ENCODE measurements at places on chromosomes 2 and 18.

- DNase-seq = no peak
These were observed 563.5 kb upstream of the KLHL29 start for GRCh38 chr2:22821458-22821857.

DNA sequence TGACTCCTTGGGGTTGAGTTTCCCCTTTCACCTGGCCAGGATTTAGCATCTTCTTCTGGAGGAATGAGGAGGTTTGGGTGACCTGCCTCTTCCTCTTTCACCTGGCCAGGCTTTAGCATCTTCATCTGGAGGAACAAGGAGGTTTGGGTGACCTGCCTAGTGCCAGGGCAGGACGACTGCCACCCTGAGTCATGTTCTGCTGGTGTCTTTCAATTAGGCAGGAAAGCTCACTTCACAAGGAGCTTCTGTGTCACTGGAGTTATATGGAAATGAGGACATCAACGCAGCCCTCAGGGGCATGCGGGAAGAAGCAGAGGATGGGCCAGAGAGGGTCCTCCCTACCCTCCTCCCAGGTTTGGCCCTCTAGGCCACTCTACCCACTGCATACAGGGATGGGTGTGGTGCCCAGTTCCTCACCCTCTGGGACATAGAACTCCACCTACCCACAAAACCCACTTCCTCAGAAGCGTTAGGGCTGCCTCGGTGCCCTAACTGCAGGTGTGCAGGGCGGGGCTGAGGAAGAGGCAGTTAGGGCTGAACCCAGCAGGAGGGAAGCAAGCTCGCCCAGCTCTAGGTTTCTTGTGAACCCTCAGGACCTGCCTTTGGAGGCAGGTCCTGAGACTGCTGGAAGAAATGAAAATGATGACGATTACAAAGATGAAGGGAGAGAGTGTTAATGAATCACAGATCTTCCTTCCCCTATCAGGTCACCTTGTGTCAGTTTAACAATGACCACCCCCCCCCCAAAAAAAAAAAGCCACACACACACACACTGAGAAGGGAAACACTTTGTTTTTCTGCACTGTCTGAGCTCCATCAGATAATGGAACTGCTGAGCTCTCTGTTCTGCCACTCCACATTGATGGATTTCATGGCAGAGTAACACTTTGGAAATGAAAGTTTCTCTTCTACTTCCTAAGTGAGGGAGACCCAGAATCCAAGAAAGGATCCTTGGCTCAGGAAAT lies 71.0 kb downstream of the ARL4C start:
- no peak for DNase-seq

DNA sequence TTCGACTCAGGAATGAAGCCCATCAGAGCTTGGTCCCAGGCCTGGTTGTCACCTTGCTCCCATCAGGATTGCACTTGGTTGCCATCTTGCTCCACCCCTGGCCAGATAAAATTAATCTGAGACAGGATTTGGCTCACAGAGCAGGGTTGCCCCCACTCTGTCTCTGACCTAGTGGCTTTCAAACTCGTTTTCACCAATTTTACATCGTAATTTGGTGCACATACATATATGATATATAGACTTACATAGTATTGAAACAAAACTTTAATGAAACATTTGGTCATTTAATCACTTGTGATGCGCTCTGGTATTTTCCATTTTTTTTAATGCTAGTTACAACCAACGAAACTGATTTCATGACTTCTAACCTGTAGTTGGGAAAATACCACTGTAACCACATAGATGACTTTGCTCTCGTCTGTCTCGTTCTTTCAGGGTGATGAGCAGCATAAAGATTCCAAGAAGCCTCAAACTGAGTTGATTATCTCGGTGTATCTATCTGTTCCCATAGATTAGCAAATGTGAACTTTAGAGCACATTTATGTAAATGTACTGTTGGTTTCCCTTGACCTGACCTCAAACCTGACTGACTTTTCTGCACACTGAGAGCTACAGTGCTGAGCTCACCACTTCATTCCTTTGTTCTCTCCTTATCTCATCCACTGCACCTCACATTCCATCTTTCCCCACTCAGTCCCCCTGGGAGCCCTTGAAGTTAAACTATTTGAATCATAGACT lies 30.5 kb upstream of the PLB1 start:
- no peak for DNase-seq

DNA sequence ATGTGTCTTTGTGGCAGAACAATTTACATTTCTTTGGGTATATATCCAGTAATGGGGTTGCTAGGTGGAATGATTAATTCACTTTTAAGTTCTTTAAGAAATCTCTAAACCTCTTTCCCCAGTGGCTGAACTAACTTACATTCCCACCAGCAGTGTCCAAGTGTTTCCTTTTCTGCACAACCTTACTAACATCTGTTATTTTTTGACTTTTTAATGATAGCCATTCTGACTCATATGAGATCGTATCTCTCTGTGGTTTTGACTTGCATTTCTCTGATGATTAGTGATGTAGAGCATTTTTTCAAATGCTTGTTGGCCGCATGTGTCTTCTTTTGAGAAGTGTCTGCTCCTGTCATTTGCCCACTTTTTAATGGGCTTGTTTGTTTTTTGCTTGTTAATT lies 43.1 kb upstream of the PTH2R start:
- DNase-seq = peak; percentile 87

- DNase-seq = no peak
These were observed 190.0 kb downstream of the EN1 start for GRCh38 chr2:118657466-118657865.

- no peak for DNase-seq
These were observed 56.5 kb downstream of the CCDC195 start for GRCh38 chr2:224659714-224660113.

DNA sequence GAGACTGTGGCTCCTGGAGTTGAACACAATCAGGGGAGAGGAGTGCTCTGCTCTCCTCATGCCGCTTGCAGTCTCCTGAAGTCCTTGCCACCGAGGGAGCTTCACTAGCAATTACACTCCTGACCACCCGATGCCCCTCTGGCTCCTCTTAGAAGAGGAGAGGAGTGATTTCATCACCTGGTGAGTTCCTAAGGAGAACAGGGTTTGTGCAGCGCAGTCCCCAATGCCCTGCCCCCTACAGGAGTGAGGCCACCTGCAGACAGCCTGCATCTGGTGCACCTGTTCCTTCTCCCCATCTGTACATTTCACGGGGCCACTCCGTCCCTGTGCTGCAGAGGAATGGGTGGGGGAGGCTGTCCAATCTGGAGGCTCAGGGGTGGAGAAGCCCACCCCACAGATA lies 267.2 kb downstream of the HRH4 start:
- no peak for DNase-seq

DNA sequence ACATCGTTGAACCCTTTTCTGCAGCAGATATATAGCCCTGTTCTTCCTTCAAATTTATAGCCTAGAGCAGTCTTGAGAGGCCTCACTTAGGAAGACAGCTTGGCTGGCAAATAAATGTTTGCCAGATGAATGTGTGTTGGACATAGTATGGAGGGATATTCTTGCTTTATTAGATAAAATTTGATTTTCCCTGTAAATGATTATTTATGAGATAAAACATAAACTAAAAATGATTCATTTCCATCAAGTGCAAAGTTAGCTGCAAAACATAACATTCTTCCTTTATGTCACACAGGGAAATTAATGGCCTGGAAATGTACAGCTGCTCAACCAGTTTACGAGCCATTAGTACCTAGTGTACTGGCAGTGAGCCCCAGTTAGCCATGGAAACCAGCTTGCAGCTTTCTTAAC lies 82.5 kb downstream of the LIMS1 start:
- peak; percentile 59 for DNase-seq

DNA sequence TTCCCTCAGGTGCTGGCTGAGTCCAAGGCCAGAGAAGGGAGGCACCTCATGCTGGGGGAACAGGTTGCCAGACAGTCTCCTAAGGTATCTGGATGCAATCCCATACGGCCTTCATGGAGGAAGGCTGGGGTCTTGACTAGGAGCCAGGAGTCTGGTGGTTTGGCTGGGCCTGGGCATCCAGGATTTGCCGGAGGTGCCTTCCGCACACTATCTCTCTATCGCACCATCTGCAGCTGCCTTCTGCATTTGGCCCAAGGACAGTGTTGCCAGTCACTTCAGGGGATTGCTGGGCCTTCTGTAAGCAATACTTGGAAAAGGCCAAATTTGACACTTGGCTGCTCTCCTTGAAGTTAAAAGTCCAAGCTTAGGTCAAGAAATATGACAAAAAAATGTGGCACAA lies 327.2 kb downstream of the EN1 start:
- no peak for DNase-seq

DNA sequence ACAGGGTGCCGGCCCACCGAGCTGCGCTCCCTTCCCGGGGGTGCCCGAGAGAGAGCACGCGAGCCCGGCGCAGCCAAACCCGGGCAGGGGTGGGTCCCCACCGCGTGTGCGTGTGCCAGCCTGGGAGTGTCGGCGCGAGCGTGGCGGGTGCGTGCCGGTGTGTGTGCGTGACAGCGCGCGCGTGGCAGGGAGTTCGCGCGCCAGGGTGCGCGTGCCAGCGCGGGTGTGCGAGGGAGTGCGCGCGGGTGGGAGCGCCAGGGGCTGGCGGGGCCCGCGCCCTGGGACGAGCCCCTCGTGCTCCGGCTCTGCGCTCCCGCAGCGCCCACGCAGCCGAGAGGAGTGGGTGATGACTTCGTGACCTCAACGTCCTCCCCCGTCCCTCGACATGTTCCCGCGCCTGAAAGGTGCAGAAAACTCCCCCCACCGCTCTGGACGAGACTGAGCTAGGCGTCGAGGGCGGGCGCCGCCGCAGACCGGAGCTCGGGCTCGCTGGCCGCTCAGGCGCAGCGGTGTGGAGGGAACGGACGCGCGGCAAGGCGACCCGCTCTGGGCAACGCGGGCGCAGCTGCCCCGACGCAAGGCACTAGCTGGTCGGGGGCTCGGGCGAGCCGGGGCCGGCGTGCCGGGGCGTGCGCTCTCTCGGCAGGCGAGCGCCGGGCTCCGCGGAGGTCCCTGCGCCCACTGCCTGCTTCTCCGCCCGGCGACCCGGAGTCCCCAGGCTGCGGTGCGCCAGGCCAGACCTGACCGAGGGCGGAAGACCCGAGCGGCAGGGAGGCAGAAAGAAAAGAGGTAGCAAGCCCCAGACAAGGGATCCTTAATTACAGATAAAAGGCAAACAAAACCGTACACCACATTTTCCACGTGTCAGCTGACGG lies 582.8 kb downstream of the ZEB2 start:
- peak; percentile 59 for DNase-seq

- DNase-seq = no peak
These were observed 221.3 kb upstream of the REV1 start for GRCh38 chr2:99711144-99711543.

DNA sequence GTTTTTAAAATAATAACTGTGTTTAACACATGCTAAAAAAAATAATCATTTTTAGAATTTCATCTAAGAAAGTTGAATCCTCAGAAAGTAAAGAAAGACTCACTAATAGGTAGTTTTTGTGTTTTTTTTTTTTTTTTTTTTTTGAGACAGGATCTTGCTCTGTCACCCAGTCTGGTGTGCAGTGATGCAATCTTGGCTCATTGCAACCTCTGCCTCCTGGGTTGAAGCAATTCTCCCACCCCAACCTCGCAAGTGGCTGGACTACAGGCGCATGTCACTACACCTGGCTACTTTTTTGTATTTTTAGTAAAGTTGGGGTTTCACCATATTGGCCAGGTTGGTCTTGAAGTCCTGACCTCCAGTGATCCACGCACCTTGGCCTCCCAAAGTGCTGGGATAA lies 7.1 kb downstream of the CKAP2L start:
- no peak for DNase-seq

- no peak for DNase-seq
These were observed 28.9 kb upstream of the ARMC9 start for GRCh38 chr2:231169488-231169887.

GRCh38 chr2:30239308-30239985 lies 8.1 kb downstream of the LBH start:
- peak; percentile 60 for DNase-seq

DNA sequence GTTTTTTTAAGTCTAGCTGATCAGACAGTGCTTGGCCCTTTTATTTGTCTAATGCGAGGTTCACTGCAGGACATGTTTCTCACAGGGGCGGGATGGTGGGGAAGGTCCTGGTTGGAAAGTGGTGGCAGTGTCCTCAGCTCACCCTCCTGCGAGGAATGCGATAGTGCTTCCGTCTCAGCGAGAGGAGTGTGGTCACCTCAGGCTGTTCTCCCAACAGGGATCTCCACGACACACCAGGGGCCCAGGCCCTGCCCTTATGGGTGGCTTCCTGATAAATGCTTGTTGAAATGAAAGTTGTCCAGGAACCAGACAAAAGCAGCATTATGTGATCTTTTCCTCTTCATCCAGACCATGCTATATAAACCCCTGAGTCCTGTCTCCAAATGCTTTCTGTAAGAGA lies 70.1 kb downstream of the BOLA3 start:
- no peak for DNase-seq

DNA sequence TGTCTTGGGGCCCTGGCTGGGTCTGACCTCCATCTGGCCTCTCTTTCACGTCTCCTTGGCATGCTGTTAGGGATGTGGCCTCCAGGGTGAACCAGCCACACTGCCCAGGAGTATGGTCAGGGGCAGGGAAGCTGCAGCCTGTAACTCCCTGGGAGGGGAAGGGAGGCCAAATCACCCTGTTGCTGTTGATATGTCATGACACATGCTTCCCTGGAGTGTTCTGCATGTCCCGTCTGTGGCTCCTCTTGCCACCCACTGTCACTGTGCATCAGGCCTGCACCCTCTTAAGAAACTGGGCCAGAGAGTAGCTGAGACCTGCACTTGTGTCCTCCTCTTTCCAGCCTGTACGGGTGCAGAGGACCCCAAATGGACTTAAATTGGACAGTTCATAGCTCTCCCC lies 221.3 kb downstream of the FHOD3 start:
- peak; percentile 8 for DNase-seq

DNA sequence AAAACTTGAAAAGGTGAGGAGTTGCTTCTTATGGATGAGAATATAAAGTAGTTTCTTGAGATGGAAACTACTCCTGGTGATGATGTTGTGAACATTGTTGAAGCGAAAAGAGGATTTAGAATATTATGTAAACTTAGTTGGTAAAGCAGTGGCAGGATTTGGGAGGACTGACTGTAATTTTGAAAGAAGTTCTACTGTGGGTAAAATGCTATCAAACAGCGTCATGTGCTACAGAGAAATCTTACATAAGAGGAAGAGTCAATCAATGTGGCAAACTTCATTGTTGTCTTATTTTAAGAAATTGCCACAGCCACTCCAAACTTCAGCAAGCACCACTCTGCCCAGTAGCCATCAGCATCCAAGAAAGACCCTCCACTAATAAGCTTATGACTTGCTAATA lies 112.9 kb upstream of the ZEB2 start:
- no peak for DNase-seq

DNA sequence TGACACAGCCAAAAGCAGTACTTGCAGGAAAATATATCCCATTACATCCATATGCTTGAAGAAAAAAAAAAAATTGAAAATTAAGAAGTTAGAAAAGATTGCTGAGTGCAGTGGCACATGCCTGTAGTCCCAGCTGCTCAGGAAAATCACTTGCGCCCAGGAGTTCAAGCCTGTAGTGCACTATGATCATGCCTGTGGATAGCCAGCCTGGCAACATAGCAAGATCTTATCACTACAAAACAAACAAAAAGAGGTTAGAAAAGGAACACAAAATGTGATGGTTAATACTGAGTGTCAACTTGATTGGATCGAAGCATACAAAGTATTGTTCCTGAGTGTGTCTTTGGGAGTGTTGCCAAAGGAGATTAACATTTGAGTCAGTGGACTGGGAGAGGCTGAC lies 361.9 kb downstream of the NYAP2 start:
- DNase-seq = no peak
